Vagina (tissue), 2 donors: ENCODE measurements at places on chromosomes 7 and 10. TPM values are rescaled to one million over a fixed set of nuclear protein-coding genes. Genes with fewer than 3 reads are reported as not detected.
A peak's percentile ranks its signal among the peaks of the same experiment; 100 is the strongest.

The ZNF786 gene
- total RNA-seq = 8.3 TPM

The NPTX2 gene
- total RNA-seq = 13.0 TPM

The NUTM2A gene
- total RNA-seq = 0.98 TPM

The FAM25A gene
- 40.0 TPM for total RNA-seq

The TMEM273 gene
- total RNA-seq = 17.9 TPM

The NPC1L1 gene
- total RNA-seq = 0.49 TPM

The TFR2 gene
- 0.25 TPM for total RNA-seq

The GNGT1 gene
- total RNA-seq = not detected

The CPA2 gene
- not detected for total RNA-seq

The CRHR2 gene
- not detected for total RNA-seq

The PNLIPRP2 gene
- not detected for total RNA-seq

The BAIAP2L1 gene
- 17.2 TPM for total RNA-seq

DNA sequence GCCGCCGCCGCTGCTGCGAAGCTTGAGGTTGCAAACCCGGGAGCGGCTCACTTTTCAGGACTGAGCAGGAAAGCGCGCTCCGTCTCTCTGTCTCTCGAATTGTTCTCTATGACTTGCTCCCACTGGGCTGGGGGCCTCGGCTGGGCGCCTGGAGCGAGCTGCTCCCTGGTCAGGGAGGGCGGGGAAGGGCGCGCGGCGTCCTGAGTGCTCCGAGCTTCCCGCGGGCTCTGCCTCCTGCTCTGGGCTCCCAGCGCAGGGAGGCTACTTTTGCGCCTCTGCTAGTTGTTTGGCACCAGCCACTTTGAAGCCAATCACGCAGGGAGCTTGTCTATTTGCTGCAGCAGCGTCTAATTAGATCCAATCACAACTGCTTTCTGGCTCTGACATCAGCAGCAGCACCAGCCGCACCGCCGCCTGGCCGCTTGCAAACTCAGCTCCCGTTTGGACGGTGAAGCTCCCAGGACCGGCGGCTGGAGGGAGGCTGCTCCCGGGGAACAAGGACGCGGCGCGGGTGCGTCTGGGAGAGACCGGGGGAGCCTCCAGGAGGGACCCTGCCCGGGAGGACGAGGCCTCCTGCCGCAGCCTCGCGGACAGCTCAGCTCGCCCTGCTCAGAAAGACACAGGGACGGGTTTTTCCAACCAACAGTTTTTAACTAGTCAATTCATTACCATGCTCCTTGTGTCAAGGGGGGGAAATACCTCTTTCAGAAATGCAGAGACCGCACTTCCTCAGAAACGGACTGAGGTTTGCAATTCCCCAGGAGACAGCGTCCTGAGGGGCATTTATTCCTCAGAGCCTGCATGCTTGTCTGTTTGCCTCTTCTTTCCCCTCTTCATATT, at the start of gene ADARB2:
Gene ADARB2 (minus strand): TSS at position 304 of the 840 bp plus-strand sequence.
- no peak for DNase-seq

GRCh38 chr10:93386631-93387369, 95.3 kb downstream of the MYOF start:
- DNase-seq = no peak

DNA sequence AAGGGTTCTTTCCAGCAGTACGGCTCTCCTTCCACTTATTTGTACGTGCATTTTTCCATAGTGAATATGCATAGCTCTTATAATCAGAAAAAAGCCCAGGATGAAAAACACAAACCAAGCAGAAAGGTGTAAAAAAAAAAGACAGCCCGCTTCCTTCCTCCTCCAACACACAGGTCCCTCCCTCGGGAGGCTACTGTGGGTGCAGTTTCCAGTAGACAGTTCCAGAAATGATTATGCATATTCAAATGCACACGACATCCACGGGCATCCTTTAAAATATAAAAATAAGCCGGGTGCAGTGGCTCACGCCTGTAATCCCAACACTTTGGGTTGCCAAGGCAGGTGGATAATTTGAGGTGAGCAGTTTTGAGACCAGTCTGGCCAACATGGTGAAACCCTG, 59.9 kb downstream of the TNRC18 start:
- DNase-seq = no peak

DNA sequence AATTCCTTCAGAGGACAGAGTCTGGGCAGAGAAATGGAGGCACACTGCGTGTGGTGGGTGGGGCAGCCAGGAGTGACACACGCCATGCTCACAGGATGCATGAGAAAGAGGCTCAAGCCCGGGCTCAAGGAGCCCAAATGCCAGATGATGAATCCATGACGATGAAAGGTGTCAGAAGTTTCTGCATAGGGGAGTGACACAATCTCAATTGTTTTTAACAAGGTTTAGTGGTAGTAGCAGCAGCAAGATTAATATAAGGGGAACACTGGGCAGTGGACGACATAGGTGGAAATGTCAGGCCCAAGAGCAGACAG, 126.1 kb downstream of the TNS3 start:
- DNase-seq = no peak

GRCh38 chr10:55227967-55228366, 426.9 kb upstream of the PCDH15 start:
- no peak for DNase-seq

DNA sequence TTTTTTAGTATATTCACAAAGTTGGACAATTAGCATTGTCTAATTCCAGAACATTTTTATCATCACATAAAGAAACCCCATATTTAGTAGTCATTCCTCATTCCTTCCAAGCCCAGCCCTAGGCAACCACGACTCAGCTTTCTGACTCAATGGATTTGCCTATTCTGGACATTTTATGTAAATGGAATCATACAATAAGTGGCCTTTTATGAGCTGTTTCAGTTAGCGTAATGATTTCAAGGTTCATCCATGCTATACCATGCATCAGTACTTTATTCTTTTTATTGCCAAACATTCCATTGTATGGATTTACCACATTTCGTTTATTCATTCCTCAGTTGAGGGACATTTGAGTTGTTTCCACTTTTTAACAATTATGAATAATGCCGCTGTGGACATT, 249.2 kb downstream of the DYNC1I1 start:
- no peak for DNase-seq

- DNase-seq = peak; percentile 95
These were observed 149.2 kb downstream of the PRKAG2 start for GRCh38 chr7:151727579-151728285.

DNA sequence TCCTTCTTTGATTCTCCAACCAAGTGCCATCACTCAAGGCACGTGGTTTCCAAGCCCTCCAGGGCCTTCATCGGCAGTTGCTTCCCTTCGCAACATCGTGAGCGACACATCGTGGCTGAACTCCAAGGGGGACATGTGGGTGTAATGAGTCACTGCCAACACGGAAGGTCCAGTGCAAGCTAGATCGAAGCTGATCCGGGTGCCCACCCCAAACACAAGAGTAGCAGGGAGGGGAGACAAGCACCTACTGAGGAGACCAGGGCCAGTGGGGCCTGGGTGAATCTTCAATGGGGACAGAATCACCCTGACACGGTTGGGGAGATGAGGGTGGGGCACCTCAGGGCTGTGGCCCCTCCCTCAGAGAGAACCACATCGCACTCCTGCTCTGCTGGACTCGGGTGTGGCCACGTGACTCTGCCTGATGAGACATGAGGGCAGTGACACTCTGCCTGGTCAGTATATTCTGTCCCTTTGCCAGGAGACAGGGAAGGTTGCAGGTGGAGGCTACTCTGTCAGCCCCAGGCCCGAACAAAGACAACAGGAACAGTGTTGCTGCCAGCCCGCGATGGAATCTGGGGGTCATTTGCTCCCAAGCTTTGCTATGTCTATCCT, 36.8 kb upstream of the HSPA12A start:
- DNase-seq = no peak

DNA sequence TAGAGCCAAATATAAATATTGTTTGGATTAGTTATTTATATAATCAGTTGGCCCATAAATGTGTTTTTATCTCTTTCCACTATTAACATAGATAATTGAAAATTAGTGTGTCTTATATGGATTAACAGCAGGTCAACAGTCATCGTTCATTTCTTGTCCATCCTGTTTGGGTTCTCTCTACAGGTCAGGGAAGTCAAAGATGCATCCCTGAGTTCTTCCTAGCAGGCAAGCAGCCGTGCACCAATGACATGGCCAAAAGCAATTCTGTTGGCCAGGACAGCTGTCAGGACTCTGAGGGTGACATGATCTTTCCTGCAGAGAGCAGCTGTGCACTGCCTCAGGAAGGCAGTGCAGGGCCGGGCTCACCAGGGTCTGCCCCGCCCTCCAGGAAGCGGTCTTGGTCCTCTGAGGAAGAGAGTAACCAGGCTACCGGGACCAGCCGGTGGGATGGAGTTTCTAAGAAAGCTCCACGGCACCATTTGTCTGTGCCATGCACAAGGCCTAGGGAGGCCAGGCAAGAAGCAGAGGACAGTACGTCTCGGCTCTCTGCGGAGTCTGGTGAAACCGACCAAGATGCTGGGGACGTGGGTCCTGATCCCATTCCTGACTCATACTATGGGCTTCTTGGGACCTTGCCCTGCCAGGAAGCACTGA, 15.9 kb downstream of the FBH1 start:
- DNase-seq = no peak

DNA sequence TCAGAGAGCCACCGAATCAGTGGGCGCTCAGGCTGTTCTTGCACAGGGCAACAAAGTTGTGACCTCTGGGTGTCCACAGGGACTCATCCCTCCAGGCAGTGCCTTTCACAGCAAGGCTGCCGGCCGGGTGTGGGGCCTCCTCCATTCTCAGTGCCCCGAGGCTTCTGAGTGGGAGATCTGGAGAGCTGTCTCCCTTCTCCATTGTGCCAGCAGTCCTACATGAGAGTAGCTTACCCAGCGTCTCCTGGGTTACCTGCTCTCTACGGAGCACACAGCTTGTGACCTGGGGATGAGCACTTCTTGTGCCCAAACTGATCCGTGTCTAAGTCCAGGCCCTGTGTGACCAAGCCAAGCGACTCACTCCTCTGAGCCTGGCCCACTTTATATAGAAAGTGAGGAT, 240.9 kb upstream of the GRB10 start:
- peak; percentile 67 for DNase-seq

DNA sequence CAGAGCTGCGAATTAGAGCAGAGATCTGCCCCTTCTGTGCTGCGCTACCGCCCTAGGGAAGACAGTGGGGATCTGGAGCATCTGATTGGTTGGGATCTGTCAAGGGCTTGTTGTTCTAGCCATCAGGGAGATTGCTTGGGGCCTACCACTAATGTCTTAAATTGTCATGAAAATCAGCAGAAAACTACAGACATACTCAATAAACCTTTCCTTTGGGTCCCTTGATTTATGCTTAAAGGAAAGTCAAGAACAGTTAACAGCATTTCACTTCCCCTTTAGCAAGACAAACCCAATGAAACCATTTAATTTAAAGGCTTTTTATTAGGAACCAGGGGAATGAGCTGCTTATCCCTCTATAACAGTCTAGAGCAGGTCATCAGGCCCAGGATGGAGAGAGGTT, 10.0 kb downstream of the SLC25A28 start:
- DNase-seq = no peak

DNA sequence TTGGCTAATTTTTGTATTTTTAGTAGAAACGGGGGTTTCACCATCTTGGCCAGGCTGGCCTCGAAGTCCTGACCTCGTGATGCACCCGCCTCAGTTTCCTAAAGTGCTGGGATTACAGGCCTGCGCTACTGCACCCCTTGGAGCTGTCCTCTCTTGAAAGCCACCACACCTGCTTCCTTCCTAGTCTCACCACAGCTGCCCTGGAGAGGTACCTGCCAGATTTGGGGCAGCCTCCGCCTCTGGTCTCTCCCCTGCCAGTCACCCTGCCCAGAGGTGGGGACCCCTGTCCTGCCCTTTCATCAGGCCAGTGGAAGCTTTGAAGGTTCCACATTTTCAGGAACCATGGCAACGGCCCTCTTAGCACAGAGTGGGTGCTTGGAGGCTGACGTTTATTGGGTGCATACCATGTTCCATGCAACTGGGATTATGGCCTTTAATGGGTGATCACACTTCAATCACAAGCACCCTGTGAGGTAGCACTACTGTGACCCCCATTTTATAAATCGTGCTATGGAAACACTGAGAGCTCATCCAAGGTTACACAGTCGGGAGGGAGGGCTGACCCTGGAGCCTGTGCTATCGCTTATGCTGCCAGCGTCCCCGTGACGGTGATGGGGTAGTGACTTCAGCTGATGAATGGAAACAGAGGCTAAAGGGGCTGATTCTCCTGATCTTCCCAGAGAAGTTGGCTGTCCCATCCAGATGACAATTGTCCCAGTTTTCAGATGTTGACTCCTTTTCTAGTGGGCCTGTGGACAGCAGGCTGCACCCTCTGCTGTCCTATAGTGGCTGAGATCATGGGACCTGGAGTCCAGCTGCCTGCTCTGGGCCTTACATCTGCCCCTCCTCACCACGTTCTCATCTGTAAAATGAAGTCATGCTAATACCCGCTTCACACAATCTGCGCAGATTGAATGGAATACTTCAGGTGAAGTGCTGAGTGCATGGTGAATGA, 11.5 kb upstream of the FGFR2 start:
- DNase-seq = no peak

DNA sequence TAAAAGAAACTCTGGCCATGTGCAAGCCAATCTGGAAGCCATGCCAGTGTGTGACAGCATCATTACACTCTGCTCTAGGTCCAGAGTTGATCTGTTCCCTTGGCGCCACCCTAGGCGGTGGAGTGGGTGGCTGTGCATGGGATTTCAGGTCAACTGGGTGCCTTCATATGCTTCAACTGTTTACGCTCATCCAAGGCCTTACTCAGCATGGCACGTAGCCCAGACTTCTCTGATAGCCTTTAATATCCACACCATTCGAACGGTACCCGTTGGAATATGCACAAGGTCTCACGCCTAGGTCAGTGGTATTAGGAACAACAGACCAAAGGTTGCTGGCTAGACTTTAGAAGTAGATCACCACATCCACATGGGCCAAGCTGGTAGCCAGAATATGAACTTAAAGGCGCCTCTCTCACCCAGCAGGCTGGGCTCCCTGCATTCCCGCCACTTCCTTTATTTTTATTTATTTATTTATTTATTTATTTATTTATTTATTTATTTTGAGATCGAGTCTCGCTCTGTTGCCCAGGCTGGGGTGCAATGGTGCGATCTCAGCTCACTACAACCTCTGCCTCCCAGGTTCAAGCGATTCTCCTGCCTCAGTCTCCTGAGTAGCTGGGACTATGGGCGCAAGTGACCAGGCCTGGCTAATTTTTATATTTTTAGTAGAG, 18.7 kb upstream of the ACHE start:
- DNase-seq = no peak

DNA sequence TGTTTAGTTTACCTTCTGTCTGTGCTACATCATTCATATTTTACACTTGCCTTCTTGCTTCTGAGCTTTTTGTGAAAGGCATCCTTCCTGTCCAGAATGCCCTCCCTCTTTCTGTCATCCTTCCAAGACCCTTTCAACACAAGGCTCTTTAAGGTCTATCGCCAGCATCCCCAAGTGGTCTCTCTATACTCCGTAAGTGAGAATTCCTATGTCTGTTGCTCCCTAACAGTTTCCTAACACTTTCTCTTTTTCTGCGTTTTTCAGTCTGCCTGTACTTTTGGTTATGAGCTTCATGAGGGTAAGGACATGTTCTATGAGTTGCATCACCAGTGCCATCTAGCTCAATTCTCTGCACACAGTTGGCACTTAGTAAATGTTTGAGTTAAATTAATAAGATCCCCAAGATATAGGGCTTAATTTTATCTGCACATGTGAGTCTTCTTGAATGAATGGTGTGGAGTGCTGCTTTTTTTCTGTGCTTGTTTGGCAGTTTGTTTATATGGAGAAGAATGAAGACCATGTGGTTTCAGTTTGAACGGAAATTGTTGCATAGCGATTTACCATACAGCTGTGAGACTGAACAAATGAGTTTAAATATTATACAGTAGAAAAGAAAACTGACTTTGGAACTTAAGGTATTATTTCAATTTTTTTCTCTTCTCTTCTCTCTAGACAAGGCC, 29.4 kb downstream of the RABGEF1 start:
- DNase-seq = no peak

- no peak for DNase-seq
These were observed 167.7 kb downstream of the DGKB start for GRCh38 chr7:14734839-14735321.
